ENCODE measurements at places on chromosomes 1 and 21. TPM values are rescaled to one million over a fixed set of nuclear protein-coding genes. Genes with fewer than 3 reads are reported as not detected.

Gene CMPK1
- total RNA-seq, result 59.4 TPM

DNA sequence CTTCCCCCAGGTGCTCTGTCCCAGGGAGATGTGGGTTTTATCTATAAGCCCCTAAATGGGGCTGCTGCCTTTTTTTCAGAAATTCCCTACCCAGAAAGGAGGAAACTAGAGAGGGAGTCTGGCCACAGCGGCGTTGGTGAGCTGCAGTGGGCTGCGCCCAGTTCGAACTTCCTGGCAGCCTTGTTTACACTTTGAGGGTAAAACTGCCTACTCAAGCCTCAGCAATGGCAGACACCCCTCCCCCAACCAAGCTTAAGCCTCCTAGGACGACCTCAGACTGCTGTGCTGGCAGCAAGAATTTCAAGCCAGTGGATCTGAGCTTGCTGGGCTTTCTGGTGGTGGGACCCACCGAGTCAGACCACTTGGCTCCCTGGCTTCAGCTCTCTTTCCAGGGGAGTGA, 46.2 kb upstream of the PAPPA2 start:
- no peak overlapping the region for H3K4me3 ChIP-seq
- no peaks in the 10 kb centered on the region for H3K36me3 ChIP-seq
- DNase-seq, result no peak
- H3K27ac ChIP-seq, result no peak overlapping the region
- H3K27me3 ChIP-seq, result no peaks in the 10 kb centered on the region
- H3K4me1 ChIP-seq, result no peaks in the 10 kb centered on the region

DNA sequence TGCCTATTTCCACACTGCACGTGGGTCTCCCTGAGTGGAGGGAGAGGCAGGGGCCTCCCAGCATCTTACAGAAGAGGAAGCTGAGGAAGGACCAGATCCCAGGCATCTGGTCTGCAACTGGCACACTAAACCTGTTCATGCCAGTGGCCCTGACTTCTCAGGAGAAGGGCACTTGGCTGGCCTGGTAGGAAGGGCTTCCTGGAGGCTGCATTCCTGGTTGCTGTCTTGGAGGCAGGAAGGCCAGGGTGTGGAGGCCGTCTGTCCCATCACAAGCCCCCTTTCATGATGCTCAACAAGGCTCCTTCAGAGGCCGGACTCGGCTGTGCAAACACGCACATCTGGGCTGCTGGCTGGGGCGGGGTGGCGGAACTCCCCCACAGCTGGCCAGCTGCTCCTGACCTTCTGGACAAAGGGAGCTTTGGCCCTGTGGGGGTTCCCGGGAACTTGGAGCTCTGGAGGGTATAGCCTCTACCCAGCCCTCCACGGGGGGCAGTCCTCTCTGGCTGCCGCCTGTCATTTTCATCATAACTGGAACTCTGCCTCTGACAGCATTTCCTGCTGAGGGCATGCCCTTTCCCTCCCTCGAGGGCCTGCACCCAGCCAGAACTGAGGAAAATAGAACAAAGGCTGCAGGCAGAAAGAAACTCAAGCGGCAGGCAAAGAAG, 39.2 kb upstream of the POU3F1 start:
- no peak for DNase-seq
- no peak overlapping the region for H3K27ac ChIP-seq
- H3K4me1 ChIP-seq, result no peaks in the 10 kb centered on the region
- no peaks in the 10 kb centered on the region for H3K36me3 ChIP-seq
- no peaks in the 10 kb centered on the region for H3K27me3 ChIP-seq

- no peak overlapping the region for H3K4me3 ChIP-seq
- DNase-seq, result no peak
- H3K36me3 ChIP-seq, result no peaks in the 10 kb centered on the region
- no peak overlapping the region for H3K27ac ChIP-seq
- H3K27me3 ChIP-seq, result no peaks in the 10 kb centered on the region
Measured at GRCh38 chr1:8871965-8872399, 6.5 kb downstream of the ENO1 start.

Gene RGSL1
- total RNA-seq, result not detected

DNA sequence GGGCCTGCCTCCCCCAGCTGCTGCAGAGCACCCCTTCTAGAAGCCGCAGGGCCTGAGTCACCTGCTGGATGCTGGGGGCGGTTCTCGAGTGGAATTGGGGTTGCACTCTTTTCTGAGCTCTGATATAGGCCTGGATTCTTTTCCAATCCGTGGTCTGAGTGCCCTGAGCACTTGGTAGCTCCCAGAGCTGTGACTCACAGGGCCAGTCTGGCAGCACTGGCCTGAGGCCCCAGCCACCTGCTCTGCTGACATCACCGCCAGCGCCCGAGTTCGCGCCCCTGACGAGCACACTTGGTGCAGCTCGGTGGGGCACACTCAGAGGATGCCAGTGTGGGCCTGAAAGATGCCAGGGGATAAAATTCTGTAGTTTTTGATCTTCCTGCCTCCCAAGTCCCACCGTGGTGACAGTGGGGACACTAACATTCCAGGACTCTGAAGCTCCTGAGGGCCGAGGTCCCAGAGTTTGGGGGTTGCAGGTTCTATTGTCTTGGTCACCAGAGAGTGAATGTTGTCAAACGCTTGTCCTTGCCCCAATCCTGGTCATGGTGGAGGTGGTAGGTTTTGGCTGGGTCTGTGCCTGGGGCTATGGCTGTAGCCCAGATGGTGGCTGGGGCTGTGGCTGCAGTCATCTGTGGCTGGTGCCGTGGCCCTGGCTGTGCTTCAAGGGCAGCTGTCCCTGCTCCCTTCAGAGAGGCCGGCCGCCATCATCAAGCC, 74.6 kb downstream of the OBSCN start:
- no peak overlapping the region for H3K4me3 ChIP-seq
- no peaks in the 10 kb centered on the region for H3K4me1 ChIP-seq
- no peaks in the 10 kb centered on the region for H3K36me3 ChIP-seq
- H3K27ac ChIP-seq, result no peak overlapping the region
- no peaks in the 10 kb centered on the region for H3K27me3 ChIP-seq
